ENCODE measurements at places on chromosomes 6 and 20.

DNA sequence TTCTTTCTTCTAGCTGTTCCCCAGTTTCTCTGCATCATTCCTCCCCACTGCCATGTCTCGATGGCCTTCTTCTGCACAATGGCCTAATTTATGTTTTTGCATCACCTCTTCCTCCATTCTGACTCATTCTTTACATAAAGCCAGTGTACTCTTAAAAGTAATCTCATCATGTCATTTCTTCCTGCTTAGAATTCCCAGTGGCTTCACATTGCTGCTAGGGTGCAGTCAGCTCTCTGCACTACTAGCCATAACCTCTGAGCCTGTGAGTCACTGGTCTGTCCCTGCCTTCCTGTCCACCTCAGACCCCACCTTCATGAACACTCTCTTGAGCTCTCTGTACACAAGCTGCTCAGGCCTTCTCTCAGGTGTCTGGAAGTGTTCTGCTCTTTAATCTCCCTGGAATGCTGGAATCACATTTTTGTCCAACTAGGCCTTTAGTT is 24.1 kb upstream of the TRIM27 start:
- no peak for DNase-seq

- DNase-seq, result no peak
Measured at GRCh38 chr6:134035823-134036296, 16.6 kb downstream of the SLC2A12 start.

DNA sequence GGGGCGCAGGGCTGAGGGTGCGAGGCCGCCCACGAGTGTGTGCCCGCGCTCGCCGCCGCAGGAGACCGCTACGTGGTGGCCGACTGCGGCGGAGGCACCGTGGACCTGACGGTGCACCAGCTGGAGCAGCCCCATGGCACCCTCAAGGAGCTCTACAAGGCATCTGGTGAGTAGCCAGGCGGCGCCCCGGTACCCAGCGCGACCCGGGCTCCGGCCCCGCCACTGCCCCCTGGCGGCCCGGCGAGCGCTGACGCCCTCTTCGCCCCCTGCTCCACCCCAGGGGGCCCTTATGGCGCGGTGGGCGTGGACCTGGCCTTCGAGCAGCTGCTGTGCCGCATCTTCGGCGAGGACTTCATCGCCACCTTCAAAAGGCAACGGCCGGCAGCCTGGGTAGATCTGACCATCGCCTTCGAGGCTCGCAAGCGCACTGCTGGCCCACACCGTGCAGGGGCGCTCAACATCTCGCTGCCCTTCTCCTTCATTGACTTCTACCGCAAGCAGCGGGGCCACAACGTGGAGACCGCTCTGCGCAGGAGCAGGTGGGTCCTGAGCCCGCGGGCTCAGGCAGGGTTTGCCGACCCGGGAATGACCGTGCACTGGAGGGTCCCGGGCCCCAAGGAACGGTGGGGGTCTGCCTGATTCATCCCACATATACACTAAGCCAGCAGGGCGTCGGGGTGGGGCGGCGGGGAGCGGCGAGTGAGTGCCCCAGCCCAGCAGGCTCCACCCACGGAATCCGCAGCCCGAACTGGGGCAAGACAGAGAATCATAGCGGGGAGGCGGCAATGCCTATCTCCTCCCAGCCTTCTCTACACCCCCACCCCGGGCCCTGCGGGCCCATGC is 17.4 kb downstream of the HSPA12B start:
- peak; percentile 72 for DNase-seq

- DNase-seq, result no peak
Measured at GRCh38 chr6:82914511-82914910, 151.1 kb downstream of the UBE3D start.

DNA sequence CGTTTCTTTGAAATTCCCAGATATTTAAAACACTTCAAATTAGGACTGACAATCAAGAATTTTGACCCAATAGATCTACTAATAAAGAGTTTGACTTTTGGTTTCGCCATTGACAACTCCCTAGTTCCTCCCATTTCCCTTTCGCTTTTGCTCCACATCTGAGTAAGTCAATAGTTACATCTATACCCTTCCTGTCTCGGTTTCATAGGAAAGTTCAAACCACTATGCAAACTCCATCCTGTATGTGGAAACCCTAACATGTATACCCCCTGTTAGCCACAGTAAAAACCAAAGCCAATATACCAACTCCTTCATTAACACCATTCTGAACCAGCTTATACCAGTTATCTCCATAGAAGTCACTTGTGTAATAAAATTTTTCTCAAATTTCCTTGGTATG is 311.1 kb downstream of the MMUT start:
- DNase-seq, result no peak

- no peak for DNase-seq
Measured at GRCh38 chr6:38774929-38775707, 60.0 kb downstream of the DNAH8 start.

- DNase-seq, result peak; percentile 14
Measured at GRCh38 chr6:8627085-8627861, 191.9 kb upstream of the SLC35B3 start.

- no peak for DNase-seq
Measured at GRCh38 chr20:51815383-51816076, 13.2 kb upstream of the SALL4 start.

DNA sequence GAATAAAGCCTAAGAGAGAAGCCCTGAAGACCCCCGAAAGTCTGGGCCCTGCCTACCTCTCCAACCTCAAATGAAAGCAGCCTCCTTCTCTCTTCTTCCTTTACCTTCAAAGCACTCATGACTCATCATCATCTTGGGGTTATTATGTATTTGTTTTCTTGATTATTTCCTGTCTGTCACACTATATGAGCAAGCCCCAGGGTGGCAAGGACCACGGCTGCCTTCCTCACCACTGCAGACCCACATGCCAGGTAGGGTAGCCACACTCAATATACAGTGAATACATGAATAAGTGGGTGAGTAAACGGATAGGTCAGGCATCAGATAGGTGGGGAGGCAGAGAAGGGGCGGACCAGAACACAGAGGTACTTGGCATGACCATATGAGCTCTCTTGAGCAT is 8.8 kb downstream of the WFDC3 start:
- no peak for DNase-seq

GRCh38 chr6:16295471-16295870 is 57.1 kb downstream of the GMPR start:
- no peak for DNase-seq

DNA sequence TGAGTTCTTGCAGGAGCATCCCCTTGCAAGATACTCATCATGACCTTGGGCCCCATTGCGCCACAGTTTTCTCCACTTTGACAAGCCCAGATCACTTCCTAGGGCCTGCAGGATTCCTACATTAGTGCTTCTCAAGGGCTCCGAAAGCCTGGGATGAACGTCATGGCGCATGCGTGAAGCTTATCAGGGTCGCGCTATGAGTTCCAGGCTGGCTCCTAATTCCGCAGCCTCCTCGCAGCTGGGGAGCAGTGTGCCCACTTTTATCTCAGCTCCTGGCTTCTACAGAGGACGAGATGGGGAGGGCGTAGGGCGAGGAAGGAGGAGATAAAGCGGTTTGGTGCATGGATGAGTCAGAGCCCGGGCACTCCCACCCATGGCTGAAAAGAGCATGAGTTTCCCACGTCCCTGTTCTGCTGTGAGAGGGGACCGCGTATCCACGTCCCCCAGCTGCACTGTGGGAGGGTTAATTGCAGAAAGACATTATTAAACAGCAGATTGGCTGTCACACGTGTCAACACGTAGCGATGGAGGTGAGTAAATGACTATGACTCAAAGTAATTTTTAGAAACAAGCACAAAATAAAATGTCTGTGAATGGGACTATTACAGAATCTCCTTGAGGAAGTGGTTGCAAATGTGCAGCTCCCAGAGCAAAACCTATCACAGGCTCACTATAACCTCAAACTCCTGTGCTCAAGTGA is 72.9 kb upstream of the DSP start:
- no peak for DNase-seq
